ENCODE measurements at places on chromosomes 13 and 19.

DNA sequence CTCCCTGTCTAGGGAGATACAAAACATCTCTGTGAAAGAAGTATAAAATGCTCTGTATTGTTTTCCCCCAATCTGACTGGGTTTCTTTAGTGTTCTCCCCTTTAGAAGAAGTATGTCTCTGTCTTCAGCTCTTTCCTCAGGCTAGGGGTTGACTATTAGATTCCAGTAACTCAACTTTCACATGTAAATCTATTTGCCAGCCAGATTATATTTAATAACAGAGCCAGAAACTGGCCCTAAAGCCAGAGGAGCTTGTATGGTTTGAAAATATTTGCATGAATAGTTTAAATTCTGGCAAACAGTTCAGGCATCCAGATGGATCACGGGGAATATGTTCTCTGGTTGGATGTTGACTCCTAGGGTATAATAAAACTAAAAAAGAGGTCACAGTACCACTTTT is 22.3 kb upstream of the CYSLTR2 start:
- no peak for DNase-seq

- no peak for DNase-seq
Measured at GRCh38 chr19:33726756-33727155, 69.9 kb upstream of the KCTD15 start.

DNA sequence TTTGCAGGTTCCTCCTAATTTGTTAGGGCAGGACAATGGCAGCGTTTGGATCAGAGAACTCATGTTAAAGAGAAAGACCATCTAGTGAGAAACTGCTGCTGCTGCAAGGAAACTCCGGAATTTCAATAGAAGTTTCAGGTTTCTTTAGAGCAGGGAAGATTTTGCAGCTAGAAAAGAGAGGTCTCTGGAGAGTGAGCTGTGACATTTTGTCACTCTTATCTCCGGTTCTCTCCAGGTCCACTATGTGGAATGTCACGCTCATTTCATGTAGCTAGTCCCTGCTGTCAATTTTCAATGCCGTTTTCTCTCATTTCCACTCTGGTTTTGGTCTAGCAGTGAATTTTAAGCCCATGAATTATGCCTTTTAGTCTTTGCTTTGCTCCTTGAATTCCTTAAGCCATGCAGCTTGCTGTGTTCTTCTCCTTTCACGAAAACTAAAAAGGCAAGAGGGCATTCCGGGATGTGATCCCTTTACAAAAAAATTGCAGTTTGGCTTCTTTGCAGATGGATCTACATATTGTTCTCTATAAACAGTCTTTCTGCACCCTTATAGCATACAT is 46.7 kb upstream of the POSTN start:
- DNase-seq = no peak

DNA sequence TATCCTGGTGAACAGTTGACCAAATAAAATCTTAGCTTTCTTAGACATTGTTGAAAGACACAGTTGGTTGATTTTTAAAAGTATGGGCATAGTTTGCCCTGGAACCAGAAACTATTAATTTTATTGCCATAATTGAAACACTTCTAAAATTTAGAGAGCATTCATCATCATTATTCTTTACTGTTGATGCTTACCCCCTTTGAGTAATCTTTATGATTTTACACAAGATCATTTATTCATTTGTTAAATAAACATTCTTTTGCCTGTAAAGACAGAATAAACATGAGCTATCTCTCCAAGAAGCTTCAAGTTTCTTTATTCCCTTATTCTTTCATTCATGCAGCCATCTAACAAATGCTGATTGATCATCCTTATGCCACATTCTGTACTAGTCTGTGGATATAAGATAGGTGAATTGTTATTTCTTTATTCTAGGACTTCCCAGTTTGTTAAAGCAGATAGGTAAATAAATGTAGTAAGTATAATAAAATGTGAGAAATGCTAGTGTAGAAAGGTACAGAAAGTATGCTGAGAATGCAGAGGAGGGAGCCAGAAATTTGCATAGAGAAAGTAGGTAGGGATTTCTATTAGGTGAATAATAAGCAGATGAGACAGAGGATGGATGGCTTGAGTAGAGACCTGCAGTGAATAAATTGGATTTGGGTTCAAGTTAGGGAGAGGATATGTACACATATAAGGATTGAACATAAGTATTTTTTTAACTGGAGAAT is 8.2 kb downstream of the SERTM1 start:
- DNase-seq = no peak

- DNase-seq = no peak
Measured at GRCh38 chr19:292951-293350, 1.7 kb upstream of the PLPP2 start.

GRCh38 chr19:16825312-16826052 is 3.7 kb upstream of the SIN3B start:
- peak; percentile 63 for DNase-seq

DNA sequence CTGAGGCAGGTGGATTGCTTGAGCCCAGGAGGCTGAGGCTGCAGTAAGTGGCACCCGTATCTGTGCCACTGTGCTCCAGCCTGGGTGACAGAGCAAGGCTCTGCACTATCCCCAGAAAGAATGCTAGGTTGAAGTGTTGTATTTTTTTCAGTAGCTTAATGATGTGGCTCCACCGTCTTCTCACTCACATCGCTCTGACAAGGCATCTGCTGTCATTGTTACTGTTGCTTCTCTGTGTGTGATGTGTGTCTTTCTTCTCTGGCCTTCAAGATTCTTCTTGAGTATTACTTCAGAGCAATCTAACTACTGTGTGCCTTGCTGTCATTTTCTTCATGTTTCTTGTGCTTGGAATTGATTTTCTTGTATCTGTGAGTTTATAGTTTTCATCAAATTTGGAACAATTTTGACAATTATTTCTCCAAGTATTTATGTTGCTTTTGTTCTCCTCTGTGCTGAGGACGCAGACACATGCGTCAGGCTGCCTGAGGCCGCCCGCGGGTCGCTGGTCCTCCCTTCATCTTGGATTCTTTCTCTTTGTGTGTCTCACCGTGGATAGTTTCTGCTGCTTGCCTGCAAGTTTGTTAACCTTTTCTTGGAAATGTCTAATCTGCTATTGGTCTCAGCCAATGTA is 10.8 kb downstream of the ADPRHL1 start:
- DNase-seq = no peak

- DNase-seq = no peak
Measured at GRCh38 chr13:47303626-47304025, 406.8 kb upstream of the HTR2A start.

DNA sequence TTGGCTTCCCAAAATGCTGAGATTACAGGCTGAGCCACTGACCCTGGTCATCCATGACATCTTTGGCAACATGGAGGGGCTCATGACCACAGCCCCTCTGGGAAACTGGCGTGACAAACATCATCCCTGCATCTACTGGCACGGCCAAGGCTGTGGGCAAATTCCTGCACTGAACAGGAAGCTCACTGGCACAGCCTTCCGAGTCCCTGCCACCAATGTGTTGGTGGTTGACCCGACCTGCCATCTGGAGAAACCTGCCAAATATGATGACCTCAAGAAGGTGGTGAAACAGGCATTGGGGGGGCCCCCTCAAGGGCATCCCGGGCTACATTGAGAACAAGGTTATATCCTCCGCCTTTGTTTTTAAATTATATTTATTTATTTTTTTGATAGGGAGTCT is 8.9 kb upstream of the ACP5 start:
- no peak for DNase-seq

DNA sequence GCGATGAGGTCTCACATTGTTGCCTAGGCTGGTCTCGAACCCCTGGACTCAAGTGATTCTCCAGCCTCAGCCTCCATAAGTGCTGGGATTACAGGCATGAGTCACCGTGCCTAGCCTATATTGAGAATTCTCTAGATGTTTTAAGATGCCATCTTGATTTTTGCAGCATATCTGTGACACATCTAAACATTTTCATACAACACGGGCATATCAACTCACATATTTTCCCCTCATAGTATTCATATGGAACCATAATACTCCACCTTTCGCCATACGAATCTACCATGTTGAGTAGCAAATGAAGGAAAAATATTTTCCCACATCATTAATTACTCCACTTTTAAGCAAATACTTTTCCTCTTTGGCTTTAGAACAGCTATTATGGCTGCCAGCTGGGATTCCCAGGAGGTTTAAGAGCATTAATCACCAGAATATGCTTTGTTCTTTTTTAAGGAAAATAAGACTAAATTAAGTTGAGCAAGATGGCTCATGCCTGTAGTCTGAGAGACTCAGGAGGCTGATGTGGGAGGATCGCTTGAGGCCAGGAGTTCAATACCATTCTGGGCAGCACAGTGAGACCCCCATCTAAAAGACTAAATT is 56.9 kb upstream of the GTF2F2 start:
- DNase-seq = no peak

DNA sequence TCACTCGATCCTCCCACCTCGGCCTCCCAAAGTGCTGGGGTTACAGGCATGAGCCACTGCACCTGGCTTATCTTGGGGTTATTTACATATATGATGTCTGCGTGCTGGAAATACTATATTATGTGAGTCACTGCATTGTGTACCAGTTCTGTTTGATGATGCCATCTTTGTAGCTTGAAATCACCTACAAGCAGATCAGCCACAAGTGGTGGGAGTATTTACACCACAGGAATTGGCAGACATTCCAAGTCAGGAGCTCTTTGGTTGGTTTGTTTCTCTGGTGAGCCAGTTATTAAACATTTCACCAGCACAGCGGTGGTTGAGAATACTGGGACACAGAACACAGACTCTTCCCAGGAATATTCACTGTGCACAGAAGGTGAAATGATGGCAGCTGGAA is 4.5 kb upstream of the TIMM44 start:
- no peak for DNase-seq

- DNase-seq = no peak
Measured at GRCh38 chr19:54023191-54023590, 31.8 kb downstream of the CACNG6 start.

DNA sequence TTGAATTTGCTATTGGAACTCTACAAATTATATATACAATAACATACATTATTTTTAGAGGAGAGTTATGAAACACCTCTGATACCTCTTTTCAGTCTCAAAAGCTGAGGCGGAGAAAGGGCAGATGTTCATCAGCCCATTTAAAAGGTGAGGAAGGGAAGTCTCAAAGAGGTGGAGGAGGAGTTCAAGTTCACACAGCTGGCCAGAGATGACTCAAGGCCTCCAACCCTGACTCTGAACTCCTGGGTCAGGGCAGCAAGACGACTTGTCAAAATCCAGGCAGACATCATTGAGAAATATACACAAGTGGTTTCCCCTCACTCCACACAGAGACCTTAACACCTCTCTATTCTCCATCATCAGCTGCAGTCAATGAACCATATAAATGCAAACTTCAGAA is 2.1 kb downstream of the SIAH3 start:
- no peak for DNase-seq

DNA sequence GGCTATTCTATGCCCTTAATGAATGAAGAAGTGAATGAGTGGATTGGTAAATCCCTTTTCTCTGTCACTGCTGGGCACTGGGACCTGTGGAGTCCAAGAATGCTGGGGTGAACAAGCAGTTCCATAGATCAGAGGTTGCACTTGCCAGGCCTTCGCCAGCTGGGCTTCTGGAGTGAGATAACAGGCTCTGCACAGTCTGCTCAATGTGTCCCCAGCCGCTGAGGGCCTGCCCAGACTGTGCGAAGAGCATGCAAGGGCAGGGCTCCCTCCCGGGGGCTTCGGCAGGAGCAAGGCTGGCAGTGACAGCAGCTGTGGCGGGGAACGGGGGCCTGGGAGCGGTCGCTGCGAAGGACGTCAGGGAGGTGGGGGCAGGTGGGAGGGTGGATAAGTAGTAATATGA is 51.3 kb downstream of the ZNF536 start:
- no peak for DNase-seq

DNA sequence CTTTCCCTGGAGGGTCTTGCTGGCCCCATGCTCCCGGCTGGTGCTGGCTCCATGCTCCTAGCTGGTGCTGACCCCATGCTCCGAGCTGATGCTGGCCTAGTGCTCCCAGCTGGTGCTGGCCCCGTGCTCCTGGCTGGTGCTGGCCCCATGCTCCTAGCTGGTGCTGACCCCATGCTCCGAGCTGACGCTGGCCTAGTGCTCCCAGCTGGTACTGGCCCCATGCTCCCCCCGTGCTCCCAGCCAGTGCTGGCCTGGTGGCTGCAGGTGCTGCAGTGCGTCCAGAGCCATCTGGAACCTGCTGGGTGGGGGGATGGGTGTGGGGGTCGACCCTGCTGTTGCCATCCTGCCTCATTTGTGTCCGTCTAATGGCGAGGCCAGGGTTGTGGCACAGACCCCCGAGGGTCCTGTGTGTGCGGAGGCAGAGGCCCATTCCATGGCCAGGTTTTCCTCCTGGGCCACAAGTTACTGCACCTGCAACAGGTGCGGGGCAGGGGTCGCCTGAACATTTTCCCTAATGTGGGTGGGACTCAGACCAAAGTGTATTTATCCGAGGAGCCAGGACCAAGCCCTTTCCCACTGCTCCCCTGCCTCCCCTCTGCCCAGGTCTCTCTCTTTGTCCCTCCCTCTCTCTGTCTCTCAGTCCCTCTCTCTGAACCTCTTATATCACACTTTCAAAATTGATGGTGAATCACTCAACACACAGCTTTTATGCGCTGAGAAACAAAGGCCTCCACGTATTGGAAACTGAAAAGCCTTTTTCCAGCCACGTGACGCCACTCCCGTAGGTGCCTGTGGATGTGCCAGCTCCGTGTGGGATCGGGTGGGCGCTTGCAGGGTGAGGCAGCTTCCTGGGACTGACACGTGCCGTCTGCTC is 45.1 kb downstream of the MCF2L start:
- no peak for DNase-seq

- DNase-seq = peak; percentile 63
Measured at GRCh38 chr13:29507356-29507755, 88.1 kb downstream of the SLC7A1 start.

GRCh38 chr13:97112446-97113152 is 109.5 kb upstream of the MBNL2 start:
- DNase-seq = no peak

DNA sequence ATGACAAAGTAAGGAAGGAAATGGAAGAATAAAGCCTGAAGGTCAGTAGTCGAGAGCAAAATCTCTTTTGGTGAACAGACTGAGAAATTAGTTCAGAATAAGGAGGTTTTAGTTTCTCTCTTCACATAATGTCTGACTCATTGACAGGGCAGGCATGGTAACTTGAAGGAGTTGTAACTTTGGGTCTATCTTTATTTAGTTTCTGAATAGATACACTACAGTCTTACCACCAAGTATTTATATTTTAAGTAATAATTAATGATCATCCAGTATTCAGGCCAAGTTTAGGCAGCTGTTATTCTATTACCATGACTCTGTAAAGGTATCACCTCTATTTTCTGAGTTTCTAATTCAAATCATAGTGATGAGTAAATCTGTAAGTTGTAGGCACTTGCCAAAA is 219.9 kb downstream of the SPRY2 start:
- no peak for DNase-seq

DNA sequence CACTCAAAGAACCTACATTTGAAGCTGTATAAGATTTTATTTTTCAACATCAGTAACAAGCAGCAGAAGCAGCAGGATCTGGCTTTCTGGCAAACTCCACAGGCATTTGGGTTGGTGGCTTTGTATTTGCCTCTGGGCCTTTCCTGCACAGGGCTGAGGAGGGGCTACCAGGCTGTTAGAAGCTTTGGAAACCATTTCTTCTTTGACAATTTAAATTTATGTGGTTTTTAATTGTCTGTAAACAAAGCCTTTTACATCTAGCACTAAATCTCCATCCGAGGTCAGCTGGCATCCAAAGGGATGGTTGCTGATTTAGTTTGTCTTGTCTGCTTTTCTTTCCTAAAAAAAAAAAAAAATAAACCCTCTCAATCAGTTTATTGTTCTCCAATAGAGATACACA is 127.5 kb upstream of the OBI1 start:
- no peak for DNase-seq

GRCh38 chr13:73822668-73823592 is 311.3 kb downstream of the KLF12 start:
- no peak for DNase-seq
